ENCODE measurements at places on chromosomes 5 and 9.

- H3K4me1 ChIP-seq = peaks cover 4% of the 10 kb centered on the region
- no peak overlapping the region for H3K4me3 ChIP-seq
- H3K36me3 ChIP-seq = no peaks in the 10 kb centered on the region
- peaks cover 15% of the 10 kb centered on the region for H3K27me3 ChIP-seq
Measured at GRCh38 chr5:145971701-145972100, 35.3 kb downstream of the SH3RF2 start.

DNA sequence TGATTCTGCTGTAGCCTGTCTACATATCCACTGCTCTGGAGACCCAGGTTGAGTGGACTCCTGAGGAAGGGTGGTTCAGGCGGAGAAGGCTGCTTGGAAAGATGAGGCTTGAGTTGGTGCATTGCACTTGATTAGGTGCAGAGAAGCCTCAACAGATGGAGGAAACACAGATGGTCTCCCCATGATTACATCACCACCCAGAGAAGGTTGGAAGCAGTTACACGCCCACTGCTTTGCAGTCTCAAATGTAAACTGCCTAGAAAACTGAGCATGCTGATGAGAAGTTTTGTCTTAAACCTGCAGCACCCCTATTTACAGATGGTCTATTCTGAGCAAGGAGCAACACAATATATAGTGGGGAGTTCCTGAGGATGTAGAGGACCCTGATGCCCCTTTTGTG, 266.6 kb downstream of the PIK3R1 start:
- no peaks in the 10 kb centered on the region for H3K4me1 ChIP-seq
- H3K36me3 ChIP-seq = no peaks in the 10 kb centered on the region
- H3K27me3 ChIP-seq = peaks cover 15% of the 10 kb centered on the region
- DNase-seq = no peak
- no peak overlapping the region for H3K27ac ChIP-seq

GRCh38 chr5:40150896-40151295, 528.8 kb upstream of the PTGER4 start:
- peaks cover 2% of the 10 kb centered on the region for H3K4me1 ChIP-seq
- no peak for DNase-seq

- H3K4me3 ChIP-seq = no peak overlapping the region
- DNase-seq = no peak
- no peak overlapping the region for H3K27ac ChIP-seq
- H3K27me3 ChIP-seq = no peaks in the 10 kb centered on the region
Measured at GRCh38 chr9:102461156-102461819, 533.8 kb upstream of the CYLC2 start.

Data from activated CD4-positive, alpha-beta memory T cell treated with anti-CD3 and anti-CD28 coated beads, Interleukin-2, amount 10 ng/mL, durations not matched to agents 7 days and 5 days (primary cell).